ENCODE measurements at places on chromosomes 6 and 20.
A peak's percentile ranks its signal among the peaks of the same experiment; 100 is the strongest.

GRCh38 chr6:79755967-79756366 lies 124.8 kb downstream of the SH3BGRL2 start:
- DNase-seq: no peak

GRCh38 chr6:156231026-156231765 lies 546.0 kb upstream of the ARID1B start:
- DNase-seq: no peak

GRCh38 chr6:131807321-131807643 lies 538 bp upstream of the ENPP1 start:
- DNase-seq: no peak

DNA sequence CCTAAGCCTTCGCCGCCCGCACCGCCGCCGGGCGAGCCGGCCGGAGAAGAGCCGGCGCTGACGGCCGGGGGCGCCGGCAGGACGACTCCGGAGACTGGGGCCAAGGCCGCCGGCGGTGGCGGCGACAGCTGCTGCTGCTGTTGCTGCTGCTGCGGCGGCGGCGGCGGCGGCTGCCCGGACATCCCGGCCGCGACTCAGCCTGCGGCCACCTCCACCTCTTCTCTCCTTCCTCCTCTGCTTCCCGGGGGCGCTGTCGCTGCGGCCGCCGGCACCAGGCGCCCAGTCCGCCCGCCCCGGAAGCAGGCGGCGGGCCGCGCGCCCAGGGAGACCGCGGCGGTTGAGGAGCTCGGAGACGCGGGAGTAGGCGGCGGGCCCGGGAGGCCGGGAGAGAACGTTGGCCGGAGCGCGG lies 307 bp downstream of the RANBP9 start:
- DNase-seq: peak; percentile 58

GRCh38 chr6:159104931-159105330 lies 60.1 kb upstream of the TAGAP start:
- no peak for DNase-seq

DNA sequence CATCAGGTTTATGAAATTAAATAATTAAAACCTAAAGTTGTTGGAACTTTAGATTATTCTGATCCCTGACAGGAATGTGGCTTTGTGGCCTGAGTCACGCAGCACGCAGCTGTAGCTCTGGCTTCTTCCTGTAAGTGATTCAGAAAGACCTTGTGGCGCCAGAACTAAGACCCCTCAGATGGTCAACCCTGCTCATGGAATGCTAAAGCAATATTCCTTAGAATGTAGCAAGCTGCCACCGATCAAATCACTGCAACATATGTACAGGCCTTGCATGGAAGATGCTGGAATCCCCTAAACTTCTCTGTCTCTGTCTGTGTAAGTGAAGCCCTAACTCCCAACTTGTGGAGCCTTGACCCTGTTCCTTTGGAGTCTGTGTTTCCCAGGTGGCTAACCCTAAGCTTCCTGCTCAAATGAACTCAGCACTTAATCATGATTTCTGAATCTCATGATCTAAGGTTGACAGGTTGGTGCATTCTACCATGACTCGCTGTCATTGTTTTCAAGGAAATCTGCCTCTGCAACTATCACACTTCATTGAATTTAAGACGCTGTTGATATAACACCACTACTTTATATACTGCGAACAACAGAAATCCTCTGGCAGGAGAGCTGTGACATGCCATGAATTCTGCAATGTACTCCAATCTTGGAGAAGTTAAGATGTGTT lies 111.2 kb upstream of the CST7 start:
- DNase-seq: no peak

GRCh38 chr20:32451682-32452461 lies 93.7 kb downstream of the ASXL1 start:
- DNase-seq: no peak

- no peak for DNase-seq
These were observed 66.4 kb upstream of the NEDD9 start for GRCh38 chr6:11298651-11299420.

- DNase-seq: no peak
These were observed 55.2 kb downstream of the TRMT11 start for GRCh38 chr6:126041516-126041915.

DNA sequence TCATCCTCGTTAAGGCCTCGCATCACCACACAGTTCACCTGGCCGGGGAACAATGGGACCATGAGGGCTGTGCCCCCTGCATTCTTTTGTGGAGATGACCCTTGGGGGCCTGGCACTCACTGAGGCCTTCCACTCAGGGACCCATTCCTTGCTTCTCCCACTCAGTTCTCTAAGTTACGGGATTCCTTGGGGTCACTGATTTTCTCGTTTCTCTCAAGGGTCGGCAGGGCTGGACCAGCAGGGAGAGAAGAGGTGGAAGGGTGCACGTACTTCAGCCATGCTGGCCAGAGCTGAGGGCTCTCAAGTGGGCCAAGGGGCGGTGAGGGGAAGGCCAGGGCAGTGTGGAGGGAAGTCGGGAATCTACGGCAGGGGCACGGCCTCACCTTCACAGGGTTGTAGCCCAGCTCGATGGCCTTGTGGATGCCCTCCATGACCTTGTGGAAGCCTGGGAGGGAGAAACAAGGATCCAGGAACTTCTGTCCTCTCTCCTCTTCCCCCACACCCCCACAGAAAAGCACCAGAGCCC lies 20.8 kb downstream of the MOCS1 start:
- no peak for DNase-seq

DNA sequence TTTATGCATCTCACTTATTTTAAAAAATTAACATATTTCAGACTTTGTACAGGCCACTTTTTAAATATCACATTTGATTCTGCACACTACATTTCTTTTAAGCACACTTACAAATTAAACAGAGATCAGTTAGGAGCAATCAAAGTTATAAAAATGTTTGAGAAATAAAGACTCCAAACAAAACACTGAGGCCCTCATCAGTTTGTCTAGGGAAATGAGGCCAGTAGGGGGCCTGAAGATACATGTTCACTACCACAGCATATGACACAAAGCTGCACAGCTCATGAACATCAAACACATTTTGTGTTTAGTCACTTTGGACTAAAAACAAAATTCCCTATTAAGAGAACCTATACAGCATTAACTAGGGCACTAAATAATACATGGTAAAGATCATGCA lies 180.5 kb downstream of the PDE7B start:
- DNase-seq: no peak

DNA sequence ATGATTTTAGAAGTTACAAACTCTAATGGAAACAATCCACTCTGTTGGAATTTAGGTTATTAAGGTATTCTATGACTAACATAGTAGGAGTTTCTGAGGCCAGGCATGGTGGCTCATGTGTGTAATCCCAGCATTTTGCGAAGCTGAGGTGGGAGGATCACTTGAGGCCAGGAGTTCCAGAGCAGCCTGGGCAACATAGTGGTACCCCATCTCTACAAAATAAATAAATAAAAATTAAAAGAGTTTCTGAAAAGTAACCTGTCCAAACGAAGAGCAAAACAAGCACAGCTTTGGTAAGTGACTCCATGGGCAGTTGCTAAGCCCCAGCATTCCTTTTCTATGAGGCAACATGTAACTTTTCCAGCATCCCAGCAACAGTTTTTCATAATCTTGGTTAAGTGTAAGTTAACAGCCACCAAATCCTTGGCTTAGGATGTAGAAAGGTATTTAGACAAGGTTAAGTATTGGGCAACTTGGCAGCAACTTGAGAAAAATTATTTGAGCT lies 86.3 kb downstream of the SOX4 start:
- DNase-seq: no peak

DNA sequence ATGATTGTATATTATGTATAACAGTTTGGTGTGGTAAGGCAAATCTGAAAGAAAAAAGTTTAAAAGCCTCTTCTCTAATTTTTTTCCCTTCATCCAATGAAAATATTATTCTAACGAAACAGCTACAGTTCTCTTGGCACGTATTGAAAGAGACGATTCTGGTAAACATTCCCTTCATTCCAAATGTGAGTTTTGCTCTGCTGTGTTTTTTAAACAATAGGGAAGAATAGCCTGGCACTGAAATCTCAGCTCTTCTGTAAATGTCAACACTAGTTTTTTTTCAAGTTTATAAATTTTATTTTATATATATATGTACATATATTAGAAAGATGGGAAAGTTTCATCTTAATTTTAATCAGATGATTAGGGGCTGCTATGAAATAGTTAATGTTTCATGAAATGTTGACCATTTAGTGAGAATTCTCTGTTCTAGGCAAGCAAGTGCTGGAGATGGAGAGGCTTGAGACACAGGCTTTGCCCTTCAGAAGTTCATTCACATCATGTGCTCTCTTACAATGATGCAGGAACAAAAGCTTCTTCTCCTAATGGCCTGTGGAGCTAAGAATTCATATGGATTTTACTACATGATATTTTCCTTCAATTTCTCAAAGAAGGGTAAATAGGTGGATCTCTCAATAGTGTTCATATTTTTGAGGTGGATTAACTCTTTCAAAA lies 4.1 kb downstream of the PAQR8 start:
- no peak for DNase-seq

DNA sequence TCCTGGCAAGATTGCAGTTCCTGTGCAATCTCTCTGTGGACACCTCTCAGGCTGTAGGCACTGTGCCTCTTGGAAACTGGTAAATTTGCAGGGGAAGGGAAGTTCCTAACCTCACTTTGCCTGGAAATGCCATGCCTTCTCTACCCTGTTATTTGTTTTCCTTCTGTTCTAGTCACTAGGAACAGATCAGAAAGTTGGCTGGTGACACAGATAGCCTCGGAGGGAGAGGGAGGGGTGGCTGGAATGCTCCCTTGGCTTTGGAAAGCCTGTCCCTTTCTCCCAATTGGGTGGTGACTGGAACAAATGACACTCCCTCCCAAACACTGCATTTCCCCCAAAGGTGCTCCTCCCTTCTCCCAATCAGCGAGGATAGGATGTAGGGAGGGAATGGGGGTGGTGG lies 131.5 kb upstream of the F13A1 start:
- DNase-seq: no peak

GRCh38 chr6:69792292-69792691 lies 4.5 kb downstream of the LMBRD1 start:
- no peak for DNase-seq

- no peak for DNase-seq
These were observed 57.0 kb downstream of the SLX4IP start for GRCh38 chr20:10492065-10492464.

DNA sequence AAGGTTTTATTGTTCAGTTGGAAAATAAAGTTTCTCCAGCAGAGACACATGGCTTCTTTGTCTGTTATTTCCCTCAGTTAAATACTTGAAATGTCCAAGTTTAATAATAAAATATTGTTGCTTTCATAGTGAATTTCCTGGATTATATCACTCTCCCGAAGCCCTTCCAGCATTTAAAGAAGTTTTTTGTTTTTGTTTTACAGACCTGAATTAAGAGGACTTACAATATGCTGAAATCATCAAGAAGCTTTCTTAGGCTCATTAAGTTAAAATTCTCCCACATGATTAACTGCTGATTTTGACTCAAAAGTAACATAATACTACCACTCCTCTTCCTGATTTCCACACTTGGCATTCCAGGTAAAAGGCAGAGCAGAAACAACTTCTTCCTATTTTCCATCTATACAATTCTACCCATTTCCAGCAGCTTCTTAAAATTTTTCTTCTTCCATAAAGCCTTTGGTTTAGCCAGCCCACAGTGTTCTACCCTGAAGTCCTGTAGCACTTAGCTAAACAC lies 35.8 kb downstream of the PDSS2 start:
- no peak for DNase-seq

DNA sequence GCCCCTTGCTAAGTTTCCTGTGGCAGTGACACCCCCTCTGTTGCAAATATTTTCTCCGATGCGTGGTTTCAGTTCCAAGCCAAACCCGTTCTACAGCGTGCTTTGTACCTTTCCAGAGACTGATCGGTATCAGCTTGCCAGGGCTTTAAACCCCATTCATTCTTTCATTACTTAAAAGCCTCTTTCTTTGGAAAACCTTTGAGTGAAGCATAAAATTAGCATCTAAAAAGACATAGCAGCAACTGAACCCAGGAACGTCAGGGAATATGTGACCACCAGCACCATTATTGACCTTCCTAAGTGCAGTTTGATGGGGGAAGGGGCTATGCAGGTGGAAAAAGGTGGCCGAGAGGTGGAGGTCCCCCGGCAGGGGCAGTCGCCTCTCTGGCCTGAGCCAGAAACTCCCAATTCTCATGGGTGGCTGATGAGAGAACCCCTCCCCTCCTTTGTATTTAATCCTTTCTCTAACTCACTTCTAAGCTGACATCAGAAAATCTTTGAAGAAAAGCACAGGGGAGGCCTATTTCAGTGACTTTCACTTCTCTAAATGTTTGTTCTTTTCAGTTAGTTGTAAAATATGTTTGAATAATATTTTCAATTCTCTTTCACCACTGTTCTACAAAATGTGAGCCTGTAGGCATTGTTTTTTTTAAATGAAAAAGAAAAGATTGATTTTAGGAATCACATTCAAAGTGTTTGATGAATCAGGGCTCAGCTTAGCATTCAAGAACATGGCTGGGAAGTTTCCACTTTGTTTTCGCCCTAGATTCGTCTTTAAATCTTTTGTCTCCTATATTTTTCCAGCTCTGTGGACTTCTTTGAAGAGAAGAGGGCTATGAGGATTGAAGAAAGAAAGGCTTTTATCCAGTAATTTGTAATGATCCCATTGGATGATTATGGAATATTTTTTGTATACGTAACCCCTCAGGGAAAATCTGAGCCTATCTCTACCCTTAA lies 89.2 kb downstream of the RSPH3 start:
- DNase-seq: no peak

DNA sequence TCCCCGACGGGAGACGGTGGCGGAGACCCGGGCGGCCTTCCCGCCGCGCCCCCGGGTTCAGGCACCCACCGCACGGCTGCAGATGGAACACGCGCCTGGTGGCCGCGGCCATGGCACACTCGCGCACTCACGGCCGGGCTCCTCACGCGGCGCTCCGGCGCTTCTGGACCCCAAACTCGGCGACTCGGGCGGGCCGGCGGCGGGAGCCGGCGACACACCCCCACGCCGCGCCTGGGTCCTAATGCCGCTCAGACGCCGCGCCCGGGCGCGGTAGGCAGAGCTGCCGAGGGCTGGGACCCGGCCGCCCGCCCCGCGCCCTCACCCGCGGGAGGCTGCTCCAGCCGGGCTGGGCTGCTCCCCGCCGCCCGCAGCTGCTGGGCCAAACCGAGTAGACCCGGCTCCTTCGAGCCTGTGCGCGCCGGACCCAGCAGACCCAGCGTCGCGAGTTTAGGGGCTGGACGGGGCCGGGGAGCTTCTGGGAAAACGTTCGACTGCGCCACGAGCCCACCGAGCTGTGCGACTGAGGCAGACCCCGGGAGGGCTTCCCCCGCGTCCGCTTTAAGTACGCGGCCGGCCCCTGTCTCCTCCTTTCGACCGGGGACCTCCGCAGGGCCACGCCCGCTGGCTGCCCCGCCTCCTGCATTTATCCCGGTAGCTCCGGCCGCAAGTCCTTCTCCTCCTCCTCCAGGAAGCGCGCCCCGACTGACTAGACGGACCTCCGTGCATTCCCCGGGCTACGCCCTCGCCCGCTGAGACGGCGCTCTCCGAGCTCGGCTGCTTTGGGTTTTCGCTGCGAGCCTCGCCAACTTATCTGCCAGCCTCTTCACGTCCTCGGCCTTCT lies at the start of gene SLC4A11:
Gene SLC4A11, minus strand, starts transcription at position 165 of the 841 bp plus-strand sequence. Its CDS starts 53 bp downstream, at position 112.
- DNase-seq: no peak

- no peak for DNase-seq
These were observed 2.7 kb upstream of the DDR1 start for GRCh38 chr6:30881392-30882203.

Data from activated T-helper 1 cell treated with anti-CD3 and anti-CD28 coated beads, Interleukin-2, amount 50 U/mL, for 16 hours (primary cell).